T-cell (primary cell): ENCODE measurements at places on chromosomes 7 and 10. TPM values are rescaled to one million over a fixed set of nuclear protein-coding genes. Genes with fewer than 3 reads are reported as not detected.

The VIPR2 gene
- total RNA-seq = 0.25 TPM

The TFR2 gene
- total RNA-seq = 5.3 TPM

The FOXI2 gene
- not detected for total RNA-seq

The MCM10 gene
- 0.82 TPM for total RNA-seq

The TMEM184A gene
- total RNA-seq = not detected

The HACD1 gene
- 2.5 TPM for total RNA-seq

The C10orf88 gene
- 7.1 TPM for total RNA-seq

The SMKR1 gene
- 2.8 TPM for total RNA-seq

The SPDYE2 gene
- total RNA-seq = 0.58 TPM

The SLC13A1 gene
- total RNA-seq = not detected

The INHBA gene
- total RNA-seq = 0.16 TPM

DNA sequence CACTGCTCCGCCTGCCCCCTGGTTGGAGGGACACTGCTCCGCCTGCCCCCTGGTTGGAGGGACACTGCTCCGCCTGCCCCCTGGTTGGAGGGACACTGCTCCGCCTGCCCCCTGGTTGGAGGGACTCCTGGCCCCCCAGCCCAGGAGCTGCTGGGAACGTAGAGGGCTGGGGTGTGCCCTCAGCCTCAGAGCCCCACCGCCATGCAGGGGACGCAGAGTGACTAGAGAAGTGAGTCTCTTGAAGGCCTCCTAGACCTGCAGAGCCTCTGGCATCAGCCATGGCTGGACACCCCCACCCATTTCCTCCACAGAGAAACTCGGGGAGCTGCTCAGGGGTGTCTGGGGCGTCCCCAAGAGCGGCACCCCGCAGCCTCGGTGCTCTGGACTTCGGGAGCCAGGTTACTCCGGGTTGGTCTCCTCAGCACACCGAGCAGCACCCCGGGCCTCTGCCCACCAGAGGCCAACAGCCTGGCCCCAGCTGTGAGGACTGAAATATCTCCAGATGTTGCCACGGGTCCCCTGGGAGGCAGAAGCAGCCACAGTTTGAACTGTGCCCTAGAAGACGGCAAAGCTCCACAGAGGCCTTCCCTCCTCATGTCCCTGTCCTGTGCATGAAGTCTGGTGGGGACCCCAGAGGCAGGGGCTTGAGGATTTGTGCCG is 191.9 kb downstream of the ELFN1 start:
- DNase-seq = no peak

GRCh38 chr10:101293007-101293723 is 60.8 kb upstream of the BTRC start:
- DNase-seq = no peak

DNA sequence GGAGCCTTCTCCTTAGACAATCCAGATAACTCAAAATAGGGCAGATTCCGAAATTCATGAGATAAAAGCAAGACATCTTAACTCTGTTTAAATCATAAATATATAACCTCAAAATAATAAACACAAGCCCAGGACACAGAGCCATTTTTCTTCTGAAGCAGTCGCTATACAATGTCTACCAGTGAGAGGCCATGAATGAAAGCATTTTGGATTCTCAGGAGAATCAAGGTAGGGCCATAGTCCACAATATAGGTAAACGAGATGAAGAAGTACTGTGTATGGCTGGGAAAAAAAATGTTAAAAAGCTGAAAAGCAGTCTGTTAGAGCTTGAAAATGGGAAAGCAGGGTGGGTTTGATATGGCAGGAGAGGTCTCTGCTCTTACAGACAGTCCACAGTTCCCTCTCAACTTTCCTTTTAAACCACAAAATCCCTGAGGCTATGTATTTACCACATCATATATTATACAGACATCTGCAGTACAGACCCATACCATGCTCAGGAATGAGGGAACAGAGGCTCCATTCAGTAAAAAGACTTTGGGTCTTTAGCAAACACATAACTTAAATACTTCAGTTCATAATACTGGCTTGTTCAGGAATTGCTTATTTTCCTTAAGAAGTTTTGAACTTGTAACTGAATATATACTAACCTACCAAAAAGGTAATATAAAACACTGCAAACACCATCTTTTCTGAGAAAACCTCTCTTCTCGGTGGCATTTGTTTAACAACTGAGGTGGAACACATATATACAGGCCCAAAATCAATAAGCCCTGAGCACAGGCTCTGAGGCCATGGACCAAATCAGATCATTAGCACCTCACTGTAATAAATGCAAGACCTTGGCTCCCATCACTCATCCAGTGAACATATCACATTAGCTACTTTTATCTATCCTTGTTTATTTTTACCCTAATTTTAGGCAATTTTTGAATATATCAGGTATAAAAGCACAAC is 109.3 kb downstream of the SORBS1 start:
- no peak for DNase-seq

DNA sequence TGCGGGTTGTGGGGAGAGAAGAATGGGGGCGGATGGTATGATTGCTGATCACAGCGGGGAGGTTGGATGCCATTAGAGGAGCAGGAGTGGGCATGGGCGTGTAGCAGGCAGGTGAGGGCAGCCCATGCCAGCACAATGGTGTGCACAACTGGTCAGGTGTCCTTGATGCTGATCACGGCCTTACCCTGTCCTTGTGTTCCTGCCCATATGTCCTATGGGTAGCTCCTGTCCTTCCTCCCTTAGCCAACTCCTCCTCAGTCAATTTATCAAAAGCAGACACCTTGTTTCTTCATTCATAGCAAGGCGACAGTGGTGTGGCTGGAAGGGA is 30.7 kb downstream of the WDR86 start:
- DNase-seq = no peak

DNA sequence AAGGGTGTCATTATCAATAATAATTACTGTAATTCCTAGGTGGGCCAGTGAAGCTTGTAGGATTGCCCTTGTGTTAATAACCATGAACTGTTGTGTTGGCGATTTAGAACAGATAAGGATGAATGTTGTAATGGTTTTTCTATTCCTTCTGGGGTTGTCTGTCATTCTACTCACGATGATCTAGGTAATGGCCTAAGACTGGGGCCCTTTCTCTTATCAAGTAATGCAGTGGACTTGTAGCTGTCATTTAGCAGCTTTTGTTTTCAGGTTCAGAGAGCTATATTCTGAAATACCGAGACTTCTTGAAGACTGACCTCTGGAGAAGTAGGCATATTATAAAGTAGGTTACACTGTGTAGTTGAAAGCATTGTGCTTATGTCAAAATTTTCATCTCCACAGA is 110.2 kb downstream of the TAF3 start:
- DNase-seq = no peak

GRCh38 chr10:126731610-126731990 is 61.1 kb upstream of the C10orf90 start:
- DNase-seq = no peak

- no peak for DNase-seq
Measured at GRCh38 chr10:121811386-121811785, 116.4 kb downstream of the ATE1 start.

- DNase-seq = no peak
Measured at GRCh38 chr7:66877577-66878300, 43.3 kb upstream of the TMEM248 start.

GRCh38 chr7:25862261-25863004 is 289.6 kb upstream of the NFE2L3 start:
- DNase-seq = peak; percentile 58

- peak; percentile 14 for DNase-seq
Measured at GRCh38 chr10:104209575-104210198, 22.5 kb downstream of the CFAP43 start.

- DNase-seq = no peak
Measured at GRCh38 chr10:75672111-75672671, 240.8 kb downstream of the LRMDA start.

DNA sequence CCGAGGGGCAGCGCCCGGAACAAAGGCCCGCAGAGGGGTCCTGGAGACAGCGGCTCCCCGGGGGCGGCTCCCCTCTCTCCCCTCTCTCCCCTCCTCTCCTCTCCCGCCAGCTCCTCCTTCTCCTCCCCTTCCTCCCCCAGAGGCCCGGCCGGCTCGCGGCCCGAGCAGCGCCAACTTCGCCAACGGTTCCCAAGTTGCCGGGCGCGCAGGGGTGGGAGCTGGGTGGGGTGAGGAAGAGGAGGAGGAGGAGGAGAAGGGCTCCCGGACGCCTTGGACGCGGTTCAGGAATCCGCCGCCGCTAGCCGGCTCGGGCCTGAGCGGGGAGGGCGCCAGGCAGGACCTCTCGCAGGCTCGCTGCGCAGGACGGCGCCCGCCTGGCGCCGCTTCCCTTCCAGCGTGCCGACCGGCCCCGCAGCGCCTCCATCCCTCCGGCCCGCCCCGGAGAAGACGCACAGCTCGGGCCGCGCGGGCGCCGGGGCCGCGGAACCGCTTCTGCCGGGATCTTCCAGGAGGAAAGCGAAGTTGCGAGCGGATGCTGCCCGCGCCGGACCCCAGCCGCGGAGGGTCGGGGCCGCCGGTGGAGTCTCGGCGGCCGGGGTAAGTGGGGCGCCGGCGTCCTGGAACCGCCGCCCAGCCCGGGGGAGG is at the start of gene CHST3:
CHST3 (plus strand) TSS at position 298 of the 645 bp plus-strand sequence. CDS start 41,448 bp downstream, outside the sequence.
- no peak for DNase-seq

- DNase-seq = no peak
Measured at GRCh38 chr10:38127812-38128211, 33.7 kb downstream of the ZNF37A start.

DNA sequence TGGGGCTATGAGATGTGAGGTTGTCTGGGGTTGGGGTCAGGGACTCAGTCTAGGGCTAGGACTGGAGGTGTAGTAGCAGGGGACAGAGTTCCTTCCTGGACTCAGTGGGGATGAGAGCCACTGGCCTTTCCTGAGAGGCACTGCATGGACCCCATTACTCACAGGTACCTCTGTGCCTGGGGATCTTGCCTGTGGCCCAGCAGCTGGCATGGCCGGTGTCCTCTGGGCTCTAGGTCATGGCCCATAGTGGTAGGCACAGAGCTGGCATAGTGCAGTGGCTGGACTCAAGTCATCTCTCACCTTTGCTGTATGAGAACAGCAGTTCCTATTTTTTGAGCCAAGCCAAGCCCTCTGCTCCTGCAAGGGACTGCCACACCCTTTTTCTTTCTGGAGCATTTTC is 51.9 kb downstream of the NEURL1 start:
- no peak for DNase-seq

- DNase-seq = no peak
Measured at GRCh38 chr7:129480674-129481363, 21.5 kb upstream of the SMKR1 start.

DNA sequence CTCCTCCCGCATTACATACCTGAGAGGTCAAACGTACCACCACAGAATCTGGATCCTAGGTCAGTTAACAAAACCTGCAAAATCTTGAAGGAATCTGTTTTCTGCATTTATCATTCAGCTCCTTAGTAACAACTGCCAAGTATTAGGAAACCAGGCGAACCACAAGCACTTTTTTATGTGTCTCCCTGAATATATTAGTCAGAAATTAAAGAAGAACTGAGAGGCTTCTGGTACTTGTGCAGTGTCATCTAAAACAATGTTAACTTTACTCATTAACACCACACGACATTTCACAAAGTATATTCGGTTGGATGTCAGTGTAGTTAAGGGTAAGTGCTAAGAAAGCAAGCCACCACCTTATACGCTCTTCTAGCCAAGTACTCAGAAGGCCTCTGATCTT is 2.5 kb downstream of the CCDC6 start:
- DNase-seq = no peak

DNA sequence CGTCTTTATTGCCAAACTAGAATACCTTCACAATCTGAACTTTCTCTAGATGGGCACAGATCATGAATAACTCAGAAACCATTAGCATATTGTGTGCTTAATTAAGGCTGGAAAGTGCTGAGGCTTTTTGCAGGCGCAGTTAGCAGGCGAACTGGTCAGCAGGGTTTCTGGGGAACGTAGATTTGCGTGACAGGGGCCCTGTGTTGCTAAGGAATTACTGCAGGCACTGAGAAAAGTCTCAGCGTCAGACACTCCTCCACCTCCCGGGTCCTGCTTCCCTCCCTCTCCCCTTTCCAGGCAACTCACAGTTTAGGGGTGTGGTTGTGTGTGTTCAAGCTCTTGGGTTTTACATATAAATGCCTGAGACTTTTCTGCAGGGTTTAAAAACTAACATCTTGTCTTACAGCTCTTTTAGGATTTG is 2.2 kb downstream of the MAP3K8 start:
- no peak for DNase-seq

- no peak for DNase-seq
Measured at GRCh38 chr7:142939226-142939910, at the start of gene LLCFC1. LLCFC1 (plus strand) TSS chr7:142939484; CDS start chr7:142939622, 138 bp downstream.

GRCh38 chr10:108688314-108688713 is 1235.0 kb downstream of the XPNPEP1 start:
- DNase-seq = no peak

- DNase-seq = peak; percentile 62
Measured at GRCh38 chr10:9010093-9010492, 955.6 kb downstream of the GATA3 start.

- DNase-seq = no peak
Measured at GRCh38 chr7:373818-374705, 84.1 kb downstream of the FOXL3 start.

DNA sequence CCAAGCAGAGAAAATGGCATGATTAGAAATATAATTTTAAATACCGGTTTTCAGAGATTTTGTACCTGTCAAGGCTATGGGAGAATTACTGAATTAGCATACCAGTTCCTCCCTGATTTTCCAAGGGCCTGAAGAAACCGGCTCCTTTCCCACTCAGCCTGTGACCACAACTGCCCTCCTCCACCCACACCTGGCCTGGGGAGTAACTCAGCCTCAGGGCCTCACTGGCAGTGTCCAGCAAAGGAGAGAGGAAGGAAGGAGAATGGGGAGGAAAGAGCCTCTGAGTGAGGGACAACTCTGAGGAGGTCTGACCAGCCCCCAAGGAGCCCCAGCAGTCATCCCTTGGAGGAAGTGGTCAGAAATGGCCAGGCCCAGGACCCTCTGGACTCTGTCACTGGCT is 98.0 kb upstream of the LYZL2 start:
- no peak for DNase-seq

DNA sequence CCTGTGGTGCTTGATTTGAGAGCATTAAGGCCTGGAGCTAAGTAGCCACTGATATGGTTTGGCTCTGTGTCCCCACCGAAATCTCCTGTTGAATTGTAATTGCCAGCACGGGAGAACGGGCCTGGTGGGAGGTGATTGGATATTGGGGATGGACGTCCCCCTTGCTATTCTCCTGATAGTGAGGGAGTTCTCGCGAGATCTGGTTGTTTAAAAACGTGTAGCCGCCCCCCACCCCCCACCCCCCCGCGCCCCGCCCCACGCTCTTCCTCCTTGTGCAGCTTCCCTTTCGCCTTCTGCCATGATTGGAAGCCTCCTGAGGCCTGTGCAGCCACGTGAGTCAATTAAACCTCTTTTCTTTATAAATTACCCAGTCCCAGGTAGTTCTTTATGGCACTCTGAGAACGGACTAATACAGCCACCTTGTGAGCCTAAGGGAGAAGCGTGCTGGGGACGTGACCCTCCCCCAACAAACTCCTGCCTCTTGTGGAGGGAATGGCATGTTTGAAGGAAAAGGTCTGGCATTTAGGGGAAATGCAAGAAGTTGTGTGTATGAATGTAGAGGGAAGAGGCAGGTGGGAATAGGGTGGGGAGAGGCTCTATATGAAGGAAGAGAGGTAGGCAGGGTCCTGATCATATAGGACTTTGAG is 118.0 kb upstream of the KMT2C start:
- DNase-seq = no peak

GRCh38 chr10:6218692-6219493 is 16.2 kb downstream of the PFKFB3 start:
- DNase-seq = no peak
